Heart right ventricle (tissue), 16 donors: ENCODE measurements at places on chromosomes 6 and 20. TPM values are rescaled to one million over a fixed set of nuclear protein-coding genes. Genes with fewer than 3 reads are reported as not detected.

Gene CGA
- total RNA-seq = not detected

Gene C20orf204
- total RNA-seq = 0.32 TPM

Gene HLA-DRB1
- 44.8 TPM for total RNA-seq

Gene SIRPB1
- total RNA-seq = 0.37 TPM

GRCh38 chr6:75084872-75085381, 120.9 kb downstream of the COL12A1 start:
- peaks cover 36% of the 10 kb centered on the region for H3K36me3 ChIP-seq
- H3K27ac ChIP-seq = no peak overlapping the region
- no peak overlapping the region for H3K4me3 ChIP-seq
- H3K27me3 ChIP-seq = no peaks in the 10 kb centered on the region
- H3K4me1 ChIP-seq = no peaks in the 10 kb centered on the region

DNA sequence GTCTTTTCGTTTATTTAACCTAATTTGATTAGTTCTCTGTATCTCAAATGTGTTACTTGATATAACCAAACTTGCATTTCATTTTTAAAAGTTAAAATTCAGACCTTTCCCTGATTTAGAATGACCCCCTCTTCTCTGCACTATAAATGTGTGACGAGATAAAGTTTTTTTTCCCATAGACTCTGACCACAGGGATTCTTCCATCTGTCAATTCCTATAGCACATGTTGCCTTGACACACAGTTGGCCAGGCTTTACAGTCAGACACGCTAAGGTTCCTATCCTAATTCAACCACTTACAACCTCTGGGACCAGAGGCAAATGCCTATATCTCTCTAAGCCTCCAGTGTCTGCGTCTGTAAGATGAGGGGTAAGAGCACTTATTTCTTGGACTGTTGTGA, 40.6 kb downstream of the KCNS1 start:
- no peaks in the 10 kb centered on the region for H3K27me3 ChIP-seq
- no peak overlapping the region for H3K27ac ChIP-seq
- H3K4me1 ChIP-seq = no peaks in the 10 kb centered on the region
- no peak for DNase-seq
- H3K36me3 ChIP-seq = peaks cover 11% of the 10 kb centered on the region

- no peak overlapping the region for H3K4me3 ChIP-seq
- H3K36me3 ChIP-seq = no peaks in the 10 kb centered on the region
- DNase-seq = no peak
- peaks cover 10% of the 10 kb centered on the region for H3K4me1 ChIP-seq
- H3K27ac ChIP-seq = no peak overlapping the region
Observed at GRCh38 chr6:130752267-130752666, 74.9 kb upstream of the SMLR1 start.

GRCh38 chr20:6044115-6044514, 9.7 kb downstream of the LRRN4 start:
- no peaks in the 10 kb centered on the region for H3K27me3 ChIP-seq
- DNase-seq = no peak
- no peak overlapping the region for H3K27ac ChIP-seq
- H3K36me3 ChIP-seq = peaks cover 33% of the 10 kb centered on the region

GRCh38 chr6:22873513-22874136, 304.3 kb downstream of the HDGFL1 start:
- DNase-seq = no peak
- H3K27me3 ChIP-seq = no peaks in the 10 kb centered on the region
- H3K27ac ChIP-seq = no peak overlapping the region
- no peaks in the 10 kb centered on the region for H3K4me1 ChIP-seq

GRCh38 chr6:104640150-104640700, 219.5 kb downstream of the HACE1 start:
- no peak overlapping the region for H3K4me3 ChIP-seq
- no peaks in the 10 kb centered on the region for H3K36me3 ChIP-seq
- H3K4me1 ChIP-seq = peaks cover 4% of the 10 kb centered on the region
- no peak for DNase-seq

GRCh38 chr6:75203721-75204120, 2.1 kb downstream of the COL12A1 start:
- peaks cover 88% of the 10 kb centered on the region for H3K27me3 ChIP-seq
- no peaks in the 10 kb centered on the region for H3K36me3 ChIP-seq
- H3K4me1 ChIP-seq = no peaks in the 10 kb centered on the region
- H3K4me3 ChIP-seq = peak overlapping the region; percentile 61
- no peak for DNase-seq
- peak overlapping the region; percentile 69 for H3K27ac ChIP-seq
